ENCODE measurements at places on chromosomes 12 and 14.

- no peak for DNase-seq
Observed at GRCh38 chr12:130142736-130143135, 19.5 kb upstream of the FZD10 start.

- DNase-seq = no peak
Observed at GRCh38 chr12:80178846-80179245, 79.5 kb downstream of the OTOGL start.

DNA sequence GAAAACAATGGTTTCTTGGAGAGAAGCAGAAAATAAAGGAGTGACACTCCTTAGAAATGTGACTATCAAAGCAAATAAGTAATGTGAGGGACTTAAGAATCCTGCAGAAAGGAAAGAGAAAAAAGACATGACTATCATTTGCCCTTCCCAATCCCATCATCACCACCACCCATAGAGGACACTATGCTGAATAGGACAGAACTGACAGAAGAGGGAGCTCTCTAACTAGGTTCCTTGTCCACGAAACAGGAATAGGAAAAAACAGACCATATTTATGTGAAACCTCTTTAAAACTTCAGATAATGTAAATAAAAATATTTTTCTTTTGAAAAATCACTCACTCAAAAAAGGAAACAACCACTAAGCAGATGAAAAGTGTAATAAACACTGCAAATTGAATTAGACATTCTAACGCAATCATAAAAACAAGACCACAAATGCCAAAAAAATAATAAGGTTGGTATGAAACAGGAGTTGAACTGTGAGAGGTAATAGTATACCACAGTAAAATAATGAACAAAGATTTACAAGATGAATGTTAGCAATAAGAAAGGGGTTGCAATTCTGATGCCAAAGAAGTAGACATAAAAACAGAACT, 24.1 kb downstream of the KLRD1 start:
- DNase-seq = no peak

GRCh38 chr12:122028905-122029560, 7.3 kb downstream of the BCL7A start:
- no peak for DNase-seq

DNA sequence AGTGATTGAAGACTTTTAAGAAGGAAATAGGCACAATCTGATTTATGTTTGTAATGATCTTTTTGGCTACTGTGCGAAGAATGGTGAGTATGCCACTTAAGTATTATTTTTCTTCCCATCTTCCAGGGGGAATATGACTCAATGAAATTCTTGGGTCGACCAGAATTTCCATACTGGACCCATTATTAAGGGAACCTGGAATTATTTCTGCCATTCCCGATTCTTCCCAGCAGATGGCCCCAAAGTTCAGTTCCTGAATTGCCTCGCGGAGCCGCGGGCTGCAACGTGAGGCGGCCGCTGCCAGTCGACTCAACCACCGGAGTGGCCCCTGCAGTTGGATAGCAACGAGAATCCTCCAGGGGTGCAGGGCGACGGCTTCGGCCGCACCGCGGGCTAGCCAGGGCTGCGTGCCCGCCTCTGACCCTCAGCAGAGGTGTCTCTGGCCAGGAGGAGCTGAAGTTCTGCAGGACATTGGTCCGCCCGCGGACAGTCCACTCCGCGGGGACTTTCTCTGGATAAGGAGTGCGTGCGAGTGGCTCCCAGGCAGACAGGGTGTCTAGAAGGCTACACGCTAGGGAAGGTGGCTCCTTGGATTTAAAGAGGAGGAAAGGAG, 628 bp upstream of the TSHR start:
- peak; percentile 83 for DNase-seq

DNA sequence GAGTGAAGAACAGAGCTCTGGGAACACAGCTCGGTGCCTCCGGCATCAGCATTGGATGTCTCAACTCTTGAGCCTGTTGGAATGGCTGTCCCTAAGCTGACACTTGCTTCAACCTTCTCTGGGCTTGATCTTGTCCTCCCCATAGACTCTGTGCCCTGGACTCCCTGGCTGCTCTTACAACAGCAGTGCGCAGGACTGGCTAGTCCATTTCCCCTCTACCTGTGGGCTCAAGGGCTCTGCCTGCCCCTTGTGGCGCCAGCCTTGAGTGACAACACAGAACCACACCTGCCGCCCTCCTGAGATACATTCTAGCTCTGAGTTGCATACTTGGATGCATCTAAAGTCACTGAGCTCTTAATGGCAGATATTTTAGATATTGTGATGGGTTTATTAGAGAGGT, 6.2 kb downstream of the CRADD start:
- no peak for DNase-seq

- DNase-seq = no peak
Observed at GRCh38 chr14:106633721-106634120, 1107.3 kb downstream of the TMEM121 start.

DNA sequence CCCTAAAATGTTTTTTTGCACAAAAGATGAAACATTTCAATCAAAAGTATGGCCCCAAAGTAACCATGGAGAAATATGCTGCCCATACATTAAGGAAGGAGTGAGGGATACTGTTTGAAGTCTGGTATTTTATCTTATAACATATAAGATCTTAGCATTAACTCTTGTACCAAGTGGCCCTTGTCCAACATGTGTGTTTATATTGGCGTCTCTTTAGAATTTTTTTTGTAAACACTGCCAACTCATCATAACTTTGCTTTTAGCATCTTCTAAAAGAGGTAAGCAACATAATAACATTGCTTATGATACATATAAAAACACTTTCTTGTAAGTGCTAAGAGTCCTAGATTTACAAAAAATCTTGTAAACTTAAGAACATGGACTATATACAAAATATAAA, 419.7 kb downstream of the ADAMTS20 start:
- no peak for DNase-seq

GRCh38 chr14:35375558-35376025, 29.0 kb downstream of the NFKBIA start:
- no peak for DNase-seq

DNA sequence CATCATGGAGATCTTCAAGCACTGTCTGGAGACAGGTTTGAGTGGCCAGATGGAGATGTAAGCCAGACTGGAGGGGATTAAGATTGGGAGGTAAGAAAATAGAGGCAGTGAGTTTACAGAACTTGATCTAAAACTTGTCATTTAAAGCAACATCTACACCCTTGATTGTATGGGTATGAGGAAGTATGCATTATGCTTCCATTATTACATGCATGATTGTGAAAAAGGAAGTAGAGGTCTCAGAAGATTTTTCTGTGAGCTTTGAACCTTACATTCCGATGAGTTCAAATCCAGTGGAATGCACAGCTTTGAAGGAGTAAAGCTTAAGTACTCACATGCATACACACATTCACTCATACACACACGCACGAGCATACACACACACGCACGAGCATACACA, 550.8 kb downstream of the MED13L start:
- DNase-seq = no peak

GRCh38 chr12:88433997-88434703, 146.1 kb downstream of the KITLG start:
- no peak for DNase-seq

DNA sequence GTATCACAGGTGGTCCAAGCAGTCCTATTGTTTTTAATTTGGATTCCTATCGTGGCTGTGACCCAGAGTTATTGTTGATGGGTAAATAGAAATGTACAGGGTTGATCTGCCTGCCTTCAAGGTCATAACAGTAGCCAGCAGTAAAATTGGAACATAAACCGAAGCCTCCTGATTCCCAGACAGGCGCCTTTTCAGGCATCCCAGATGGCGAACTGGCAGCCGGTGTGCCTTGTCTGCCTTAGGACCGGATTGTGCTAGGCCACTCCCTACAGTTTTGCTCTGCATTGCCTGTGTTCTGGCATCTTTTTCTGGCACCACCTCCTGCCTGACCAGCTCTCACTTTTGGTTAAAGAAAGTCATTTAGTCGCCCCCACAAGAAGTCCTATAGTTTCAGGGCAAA, 22.2 kb downstream of the TMEM117 start:
- DNase-seq = no peak

DNA sequence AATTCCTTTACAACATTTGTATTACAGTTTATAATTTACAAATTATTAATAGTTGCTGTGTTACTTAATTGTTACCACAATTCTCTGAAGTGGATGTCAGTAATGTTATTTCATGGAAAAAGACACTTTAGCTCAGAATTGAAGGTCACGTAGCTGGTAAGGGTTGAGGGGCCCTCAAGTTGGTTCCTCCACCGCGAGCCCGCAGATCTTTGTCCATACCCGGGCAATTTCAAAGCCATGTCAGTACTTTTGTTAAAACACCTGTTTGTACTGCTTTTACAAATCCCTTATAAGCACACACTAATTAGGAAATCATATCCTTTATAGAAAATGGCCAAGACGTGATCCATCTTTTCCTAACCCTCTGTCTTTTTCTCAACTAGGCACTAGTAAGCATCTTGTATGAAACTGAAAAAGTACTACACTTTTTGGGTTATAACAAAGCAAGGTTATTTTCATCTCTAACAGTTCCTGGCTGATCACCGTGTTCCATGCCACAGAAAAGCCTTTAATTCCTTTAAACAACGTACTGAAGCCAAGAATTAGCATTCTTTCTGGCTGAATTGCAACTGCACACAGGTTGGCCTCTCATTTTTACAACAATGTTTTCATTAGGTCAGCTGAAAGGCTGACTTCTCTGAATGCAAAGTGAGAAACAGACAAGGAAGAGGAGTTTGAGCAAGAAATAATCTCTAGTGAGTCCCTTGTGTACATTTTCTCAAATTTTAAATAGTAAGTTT, 76.1 kb downstream of the CNTN1 start:
- no peak for DNase-seq

- DNase-seq = no peak
Observed at GRCh38 chr12:57166971-57167371, 19.6 kb upstream of the LRP1-AS start.

- no peak for DNase-seq
Observed at GRCh38 chr14:90140298-90140955, 78.6 kb downstream of the KCNK13 start.

DNA sequence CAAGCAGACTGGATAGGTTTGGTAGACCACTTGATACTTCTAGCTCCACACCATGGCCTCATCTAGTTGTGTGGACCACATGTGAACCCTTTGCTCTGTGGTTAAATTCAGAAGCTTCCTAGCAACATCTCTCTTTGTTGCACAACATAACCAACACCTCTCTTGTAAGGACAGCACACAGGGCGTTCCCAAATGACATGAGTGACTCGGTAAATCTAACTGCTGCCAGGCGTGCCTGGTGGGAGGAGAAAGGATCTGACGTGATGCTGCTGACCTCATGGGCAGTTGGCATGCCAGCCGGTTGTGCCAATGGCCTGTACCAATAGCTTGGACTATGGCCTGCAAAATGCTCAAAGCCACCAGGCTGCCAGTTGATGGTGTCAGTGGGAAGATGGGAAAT, 93.8 kb downstream of the CPSF2 start:
- DNase-seq = no peak

DNA sequence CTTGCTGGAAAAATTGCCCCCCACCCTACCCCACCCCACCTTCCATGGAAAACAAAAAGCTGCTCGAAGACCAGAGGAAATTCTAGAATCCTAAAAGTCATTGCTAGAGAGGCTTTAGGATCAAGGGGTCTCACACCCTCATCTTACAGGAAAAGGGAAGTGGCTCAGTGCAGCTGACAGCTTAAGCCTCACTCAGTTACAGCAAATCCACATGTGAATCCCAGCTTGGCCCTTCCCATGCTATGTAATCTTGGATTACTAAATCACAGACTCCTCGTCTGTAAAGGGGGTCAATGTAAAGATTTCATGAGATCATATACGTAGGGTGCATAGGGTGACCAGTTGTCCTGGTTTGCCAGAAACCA, 25.9 kb downstream of the CMKLR1 start:
- no peak for DNase-seq

DNA sequence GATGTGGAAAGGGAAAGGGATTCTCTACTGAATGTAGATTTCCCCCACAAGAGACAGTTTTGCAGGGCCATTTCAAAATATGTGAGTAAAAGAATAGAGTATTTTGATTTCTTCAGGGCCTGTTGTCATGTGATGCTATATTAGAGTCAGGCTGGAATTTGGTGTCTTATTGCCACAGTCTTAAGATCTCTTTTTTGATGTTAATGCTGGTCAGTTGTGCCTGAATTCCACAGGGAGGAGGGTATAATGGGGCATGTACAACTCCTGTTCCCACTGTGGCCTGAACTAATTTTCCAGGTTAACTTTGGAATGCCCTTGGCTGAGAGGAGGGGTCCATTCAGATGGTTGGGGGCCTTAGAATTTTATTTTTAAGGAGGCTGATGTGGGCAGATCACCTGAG, 111.0 kb upstream of the MAX start:
- no peak for DNase-seq

DNA sequence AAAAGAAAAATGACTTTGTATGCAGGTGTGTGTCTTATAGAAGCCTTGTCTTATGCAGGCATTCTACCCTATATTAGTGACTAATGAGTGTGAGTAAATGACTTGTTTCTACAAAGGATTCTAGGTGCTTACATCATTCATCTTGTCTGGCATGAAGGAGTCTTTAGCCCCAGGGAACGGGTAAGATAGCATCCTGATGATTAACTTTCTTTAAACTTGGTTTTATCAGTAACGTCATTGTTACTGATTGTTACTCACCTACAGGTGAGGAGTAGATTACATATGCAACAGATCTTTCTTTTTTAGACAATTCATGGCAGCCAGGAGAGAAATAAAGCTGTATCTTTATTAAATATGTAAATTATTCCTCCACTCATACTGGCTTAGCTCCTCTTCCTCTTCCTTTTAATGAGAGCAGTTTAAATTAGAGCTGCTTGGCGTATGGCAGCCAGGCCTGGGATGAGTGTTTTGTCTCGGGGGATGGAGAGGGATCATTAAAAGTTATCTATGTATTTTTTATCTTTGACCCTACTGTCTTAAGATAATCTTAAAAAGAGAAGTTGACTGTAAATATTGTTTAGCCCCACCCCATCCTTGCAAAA, 57.2 kb upstream of the ATP2A2 start:
- DNase-seq = no peak

DNA sequence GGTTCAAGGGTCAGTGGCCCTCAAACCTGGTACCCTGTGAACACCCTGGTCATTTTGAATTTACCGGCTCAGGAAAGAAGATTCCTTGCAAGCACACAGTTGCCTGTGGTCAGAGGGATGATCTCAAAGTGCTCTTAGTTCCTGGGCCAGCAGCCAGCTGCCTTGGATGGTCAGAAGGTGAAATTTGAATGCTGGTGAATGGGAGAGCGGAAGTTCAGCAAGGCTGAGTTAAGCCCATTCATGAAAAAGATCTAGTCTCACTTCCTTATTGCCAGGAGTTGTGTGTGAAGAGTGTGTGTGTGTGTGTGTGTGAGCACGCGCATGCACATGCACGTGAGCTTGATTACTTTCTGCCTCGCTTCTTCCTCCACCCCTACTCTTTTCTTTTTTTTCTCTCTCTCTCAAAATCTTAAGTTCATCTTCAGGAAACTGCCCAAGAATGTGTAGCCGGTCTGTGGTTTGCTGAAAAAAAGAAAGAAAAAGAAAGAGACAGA, 155.5 kb upstream of the CCND2 start:
- DNase-seq = no peak

GRCh38 chr12:129617849-129618248, 286.0 kb downstream of the TMEM132D start:
- DNase-seq = no peak

All from glutamatergic neuron (in vitro differentiated cells).